Testis (tissue), 5 donors: ENCODE measurements at places on chromosomes 1 and 21. TPM values are rescaled to one million over a fixed set of nuclear protein-coding genes. Genes with fewer than 3 reads are reported as not detected.

The KCNJ10 gene
- polyA plus RNA-seq: 1.9 TPM

GRCh38 chr21:33207449-33208149 is 22.1 kb upstream of the IFNAR2 start:
- no peak for DNase-seq

The C8A gene
- polyA plus RNA-seq: not detected

The EPS8L3 gene
- 7.7 TPM for polyA plus RNA-seq

DNA sequence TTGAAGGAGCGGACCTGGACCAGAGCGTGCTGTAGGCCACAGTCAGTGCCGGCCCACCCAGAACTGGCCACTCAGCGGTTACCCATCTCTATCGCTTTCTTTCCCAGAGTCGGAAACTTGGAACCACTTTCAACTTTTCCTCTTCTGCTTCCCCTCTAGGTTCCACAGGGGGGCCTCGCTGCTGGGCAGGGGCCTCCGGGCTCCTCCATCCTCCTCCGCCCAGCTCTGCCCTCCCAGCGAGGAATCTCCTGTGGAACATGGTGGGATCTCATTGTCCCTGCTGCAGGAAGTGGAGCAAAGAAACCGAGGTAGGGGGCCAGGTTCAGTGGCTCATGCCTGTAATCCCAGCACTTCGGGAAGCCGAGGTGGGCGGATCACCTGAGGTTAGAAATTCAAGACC is 139.2 kb downstream of the ETS2 start:
- no peak for DNase-seq
